ENCODE measurements at places on chromosomes 16 and 17.

DNA sequence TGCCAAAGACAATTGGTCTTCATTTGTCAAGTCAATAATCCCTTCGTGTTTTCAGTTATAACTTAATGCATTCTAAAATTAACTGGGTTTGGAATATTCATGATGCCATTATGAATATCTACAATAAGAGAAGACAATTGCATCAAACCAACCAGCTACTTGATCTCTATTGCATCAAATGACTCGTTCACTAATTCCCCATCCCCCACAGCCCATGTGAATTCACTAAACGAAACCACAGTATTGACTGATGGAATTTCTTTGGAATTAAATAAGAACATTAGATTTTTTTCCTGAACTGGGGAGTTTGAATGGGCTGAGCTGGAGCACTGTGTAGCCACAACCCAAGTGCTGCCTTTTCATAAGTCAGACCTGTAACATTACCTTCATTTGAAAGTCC, 65.3 kb downstream of the HS3ST3B1 start:
- DNase-seq: no peak

DNA sequence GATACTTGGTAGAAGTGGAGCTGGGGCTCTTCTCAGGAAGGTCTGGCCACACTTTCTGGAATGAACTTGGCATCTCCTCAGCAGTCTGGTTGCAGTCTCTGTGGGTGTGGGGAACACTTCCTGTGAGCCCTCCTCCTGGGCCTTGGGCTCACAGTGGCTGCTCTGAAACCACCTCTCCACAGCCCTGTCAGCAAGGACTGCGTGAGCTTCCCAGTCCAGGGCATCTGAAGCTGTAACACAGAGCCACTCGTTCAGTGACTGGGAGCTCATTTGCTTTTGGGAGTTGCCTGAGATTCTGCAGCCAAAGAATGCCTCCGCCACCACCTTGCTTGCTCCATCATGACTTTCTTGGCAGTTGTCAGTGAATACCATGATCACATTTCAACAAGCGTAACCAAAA, 60.0 kb downstream of the CLEC16A start:
- DNase-seq: no peak

GRCh38 chr17:8749616-8750015, 5.0 kb upstream of the CCDC42 start:
- DNase-seq: no peak

GRCh38 chr17:18356624-18357023, 6.7 kb downstream of the SHMT1 start:
- DNase-seq: no peak

DNA sequence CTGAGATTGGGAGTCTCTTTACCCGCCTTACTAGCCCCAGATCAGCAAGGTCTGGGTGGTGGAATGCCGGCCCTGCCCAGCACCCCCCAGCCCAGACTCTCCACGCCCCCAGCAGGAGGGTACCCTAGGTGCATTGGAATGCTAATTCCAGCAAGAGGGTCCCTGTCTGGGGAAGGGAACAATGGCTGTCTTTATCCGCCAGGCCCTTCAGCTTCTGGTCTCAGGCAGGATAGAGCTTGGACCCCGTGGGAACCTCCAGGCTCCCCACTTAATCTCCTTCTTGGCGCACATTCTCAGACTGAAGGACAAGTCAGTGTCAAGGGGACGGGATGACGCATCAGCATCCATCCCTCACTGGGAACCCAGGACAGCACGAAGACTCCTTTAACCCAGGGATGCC, 85.1 kb downstream of the LITAF start:
- no peak for DNase-seq

GRCh38 chr17:27559506-27560481, 71.2 kb upstream of the LGALS9 start:
- no peak for DNase-seq

GRCh38 chr17:41970901-41971331, 4.3 kb downstream of the CNP start:
- no peak for DNase-seq

GRCh38 chr17:70604854-70605253, 435.5 kb downstream of the KCNJ2 start:
- no peak for DNase-seq

- no peak for DNase-seq
Observed at GRCh38 chr17:43550754-43551153, 4.6 kb upstream of the ETV4 start.

- no peak for DNase-seq
Observed at GRCh38 chr16:22653876-22654275, 143.2 kb downstream of the NPIPB5 start.

GRCh38 chr17:17066021-17066420, 23.8 kb downstream of the MPRIP start:
- DNase-seq: no peak

DNA sequence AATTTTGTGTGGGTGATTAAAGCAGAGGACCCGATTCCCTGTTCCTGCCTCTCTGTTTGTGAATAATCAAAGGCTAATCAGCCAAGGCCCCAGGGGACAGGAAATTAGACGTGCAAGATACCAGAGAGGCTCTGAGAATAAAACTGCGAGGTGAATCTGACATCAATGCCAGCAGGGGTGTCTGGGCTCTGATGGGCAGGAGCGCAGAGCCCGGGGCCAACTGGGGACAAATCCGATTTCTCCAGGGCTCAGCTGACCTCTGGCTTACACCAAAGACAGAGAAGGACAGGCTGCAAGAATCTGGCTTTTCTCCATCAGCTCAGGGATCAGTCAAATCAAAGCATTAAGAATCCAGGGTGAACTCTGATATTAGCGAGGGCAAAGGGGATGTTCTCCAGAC, 174.3 kb downstream of the XYLT1 start:
- DNase-seq: no peak

DNA sequence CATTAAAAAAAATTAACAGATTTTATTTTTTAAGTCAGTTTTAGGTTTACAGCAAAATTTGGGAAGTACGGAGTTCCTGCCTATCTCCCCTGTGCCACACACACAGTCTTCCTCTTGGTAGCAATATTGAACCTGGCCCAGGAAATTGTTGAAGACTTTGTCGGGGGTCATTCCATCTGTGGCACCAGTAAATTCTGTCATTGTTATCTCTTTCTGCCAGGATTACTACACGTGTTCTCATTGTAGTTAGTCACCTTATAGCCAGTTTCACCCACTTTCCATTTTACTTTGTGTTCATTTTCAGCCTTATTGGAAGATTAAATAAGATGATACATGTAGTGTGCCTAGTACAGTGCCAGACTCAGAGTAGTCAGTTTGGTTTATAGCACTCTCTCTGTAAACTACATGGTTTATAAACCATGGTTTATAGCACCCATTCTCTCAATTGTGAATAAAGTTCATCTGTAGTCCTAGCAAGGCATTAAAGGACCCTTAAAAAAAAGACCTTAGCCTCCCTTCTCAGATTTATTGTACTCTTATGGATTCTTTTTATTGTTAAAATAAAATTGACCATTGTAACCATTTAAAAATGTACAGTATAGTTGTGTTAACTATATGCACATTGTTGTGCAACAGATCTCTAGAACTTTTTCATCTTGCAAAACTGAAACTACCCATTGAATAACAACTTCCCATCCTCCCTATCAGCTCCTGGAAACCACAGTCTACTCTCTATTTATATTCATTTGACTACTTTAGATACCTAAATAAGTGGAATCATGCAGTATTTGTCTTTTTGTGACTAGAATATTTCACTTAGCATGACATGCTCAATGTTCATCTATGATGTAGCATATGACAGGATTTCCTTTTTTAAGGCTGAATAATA, 36.1 kb downstream of the NLK start:
- no peak for DNase-seq

DNA sequence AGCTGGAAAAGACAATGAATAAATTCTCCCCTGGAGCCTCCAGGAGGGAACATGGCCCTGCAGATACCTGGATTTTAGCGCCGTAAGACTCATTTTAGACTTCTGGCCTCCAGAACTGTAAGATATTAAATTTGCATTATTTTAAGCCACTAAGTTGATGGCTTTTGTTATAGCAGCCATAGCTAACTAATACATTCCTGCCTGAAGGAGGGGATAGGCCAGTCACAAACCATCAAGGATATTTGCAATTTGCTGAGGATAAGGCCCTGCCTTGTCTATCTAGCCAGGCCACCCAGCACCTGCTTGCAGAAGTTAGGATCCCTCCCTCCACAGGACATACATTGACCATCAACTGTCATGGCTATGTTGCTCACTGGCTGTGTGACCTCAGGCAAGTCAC, 4.9 kb upstream of the KCNG4 start:
- DNase-seq: no peak

- peak; percentile 58 for DNase-seq
Observed at GRCh38 chr16:12819126-12820117, 15.7 kb upstream of the CPPED1 start.

- DNase-seq: peak; percentile 15
Observed at GRCh38 chr17:10156948-10157607, 41.3 kb downstream of the GAS7 start.

DNA sequence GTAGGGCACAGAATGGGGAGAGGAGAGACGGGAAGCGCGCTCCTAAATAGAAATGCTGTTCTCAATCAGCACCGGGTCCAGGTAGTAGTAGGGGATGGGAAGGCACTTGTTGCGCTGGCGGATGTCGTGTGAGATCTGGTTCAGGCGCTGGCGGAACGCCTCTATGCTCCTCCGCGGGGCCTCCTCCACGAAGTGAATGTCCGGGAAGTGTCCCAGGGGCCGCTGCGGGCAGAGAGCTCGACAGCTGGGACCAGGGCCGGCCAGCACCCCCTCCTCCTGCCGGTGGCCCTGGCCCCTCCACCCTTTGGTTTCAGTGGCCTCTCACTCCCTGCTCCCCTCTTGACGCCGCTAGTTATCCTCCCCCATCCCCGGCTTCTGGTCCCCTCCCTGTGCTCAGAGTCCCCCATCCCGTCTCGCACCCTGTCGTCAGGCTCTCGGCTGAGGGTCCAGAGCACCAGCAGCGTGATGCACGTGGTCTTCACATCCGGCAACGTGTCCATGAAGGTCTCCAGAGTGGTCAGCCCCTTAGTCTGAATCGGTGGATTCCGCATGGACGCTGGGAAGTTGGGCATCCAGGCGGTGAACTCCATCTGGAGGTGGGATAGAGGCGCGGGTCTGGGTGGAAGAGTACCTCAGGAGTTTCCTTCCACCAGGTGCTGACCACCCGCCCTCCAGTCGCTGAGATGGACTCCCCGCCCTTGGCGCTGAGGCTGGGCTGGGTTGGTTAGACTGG, 14.6 kb downstream of the ALOX12B start:
- DNase-seq: no peak

GRCh38 chr17:60455378-60455777, 33.1 kb downstream of the CHCT1 start:
- DNase-seq: no peak

DNA sequence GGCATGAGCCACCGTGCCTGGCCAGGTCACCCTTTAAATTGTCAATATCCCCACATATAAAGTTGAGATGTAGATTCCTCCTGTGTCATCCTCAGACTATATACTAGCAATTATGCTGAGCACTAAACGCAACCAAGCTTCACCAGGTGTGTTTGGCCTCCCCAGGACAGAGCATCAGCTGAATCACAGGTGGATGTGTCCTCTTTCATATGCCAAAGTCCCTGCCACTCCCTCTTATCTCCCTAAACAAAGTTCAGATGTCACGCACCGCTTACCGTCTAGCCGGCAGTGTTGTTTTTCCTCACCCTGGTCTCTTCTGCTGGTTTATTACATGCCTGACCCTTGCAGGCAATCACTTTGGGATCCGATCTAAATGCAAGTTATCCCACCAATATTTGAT, 43.8 kb upstream of the ARHGAP44 start:
- DNase-seq: no peak

DNA sequence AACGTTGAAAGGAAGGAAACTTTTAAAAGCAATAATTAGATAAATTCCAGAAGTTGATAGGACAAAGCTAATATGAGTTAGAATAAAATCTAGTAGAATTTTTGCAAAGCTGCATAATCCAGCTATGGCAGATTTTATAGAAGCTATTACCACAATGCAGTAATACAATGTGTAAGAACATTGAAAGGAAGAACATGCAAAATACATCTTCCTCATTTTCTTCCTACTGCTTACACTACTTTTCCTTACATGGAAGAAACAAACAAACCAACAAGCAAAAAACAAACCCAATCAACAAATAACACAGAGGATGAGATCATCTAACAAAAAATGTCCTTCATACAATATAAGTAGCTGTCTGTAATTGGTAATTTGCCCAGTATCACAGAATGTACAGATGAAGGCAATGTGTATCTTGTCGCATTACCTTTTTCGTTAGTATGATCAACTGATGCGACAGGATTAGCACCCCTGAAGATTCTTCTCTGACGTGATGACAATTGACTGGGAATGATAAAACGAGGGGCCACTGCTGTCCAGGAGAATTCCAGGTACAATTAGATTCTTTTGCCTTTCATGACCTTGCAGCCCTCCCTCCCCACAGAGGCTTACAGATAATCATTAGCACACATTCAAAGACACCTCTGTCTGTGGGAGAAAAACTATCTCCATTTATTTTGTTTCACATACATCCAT, 21.2 kb upstream of the LRRC37A start:
- DNase-seq: no peak

- DNase-seq: no peak
Observed at GRCh38 chr17:32941419-32942032, 13.6 kb downstream of the TMEM98 start.

GRCh38 chr17:77444984-77445759, 304.4 kb downstream of the SEC14L1 start:
- DNase-seq: no peak

DNA sequence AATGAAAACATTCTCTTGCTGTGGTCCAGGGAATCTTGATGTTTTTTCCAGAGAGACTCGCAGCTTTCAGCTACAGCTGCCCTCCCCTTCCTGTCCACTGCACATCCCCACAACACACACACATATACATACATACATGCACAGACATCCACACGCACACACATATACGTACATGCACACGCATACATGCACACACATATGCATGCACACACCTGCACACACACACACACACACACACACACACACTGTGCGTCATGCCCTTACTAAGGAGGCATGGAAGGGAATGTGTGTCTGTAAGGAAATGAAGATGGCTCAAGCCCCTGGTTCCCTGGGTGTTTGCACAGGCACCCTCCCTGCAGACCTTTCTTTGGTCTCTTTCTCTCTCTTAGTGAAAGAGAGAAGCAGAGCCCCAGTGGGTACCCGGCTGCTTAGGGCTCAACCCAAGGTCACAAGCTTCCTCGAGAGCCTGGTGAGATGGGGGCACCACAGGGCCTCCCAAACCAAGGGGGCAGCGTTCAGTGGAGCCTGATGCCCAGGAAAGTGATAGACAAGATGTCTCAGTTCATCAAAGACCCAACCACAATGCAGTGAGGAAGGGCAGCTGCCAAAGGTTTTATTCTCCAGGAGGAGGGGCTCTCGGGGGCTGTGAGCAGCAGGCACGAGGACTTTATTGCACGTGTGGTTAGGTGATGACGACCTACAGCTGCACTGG, 33.3 kb downstream of the TNFRSF13B start:
- no peak for DNase-seq

GRCh38 chr17:50047488-50048126, 8.3 kb upstream of the ITGA3 start:
- no peak for DNase-seq

- DNase-seq: no peak
Observed at GRCh38 chr16:46558018-46558417, 63.2 kb downstream of the SHCBP1 start.

GRCh38 chr16:84367297-84367680, 1.0 kb upstream of the ATP2C2 start:
- DNase-seq: no peak

GRCh38 chr16:66534376-66534799, 15.5 kb downstream of the TK2 start:
- no peak for DNase-seq

All from stimulated activated CD8-positive, alpha-beta memory T cell treated with anti-CD3 and anti-CD28 coated beads, Interleukin-7, amount 100 ng/mL, for 1 hour (primary cell).